ENCODE measurements at places on chromosomes 7 and 10. TPM values are rescaled to one million over a fixed set of nuclear protein-coding genes. Genes with fewer than 3 reads are reported as not detected.

DNA sequence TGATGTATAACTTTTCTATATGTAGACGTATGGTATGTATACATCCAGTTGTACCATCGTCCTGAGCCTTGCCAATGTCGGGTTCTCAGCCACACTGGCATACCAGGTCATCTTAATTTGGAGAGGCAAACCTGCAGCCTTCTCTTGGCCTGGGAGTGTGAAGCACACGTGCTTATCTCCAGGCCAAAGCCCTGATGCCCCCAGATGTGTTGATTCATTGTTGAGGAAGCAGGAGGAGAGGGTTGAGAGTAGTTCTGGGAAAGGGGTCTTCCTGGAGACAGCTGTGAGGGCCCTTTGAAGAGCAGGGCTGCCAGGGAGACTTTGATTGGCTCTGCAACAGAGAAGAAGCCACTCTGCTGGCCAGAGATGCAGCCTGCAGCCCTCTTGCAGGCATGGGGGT is 155.6 kb downstream of the ARHGAP21 start:
- no peak for DNase-seq

Gene TUBAL3
- total RNA-seq, result not detected

Gene LLCFC1
- total RNA-seq, result not detected

Gene DIP2C
- total RNA-seq, result 5.7 TPM

Gene GIMAP1
- 97.6 TPM for total RNA-seq

DNA sequence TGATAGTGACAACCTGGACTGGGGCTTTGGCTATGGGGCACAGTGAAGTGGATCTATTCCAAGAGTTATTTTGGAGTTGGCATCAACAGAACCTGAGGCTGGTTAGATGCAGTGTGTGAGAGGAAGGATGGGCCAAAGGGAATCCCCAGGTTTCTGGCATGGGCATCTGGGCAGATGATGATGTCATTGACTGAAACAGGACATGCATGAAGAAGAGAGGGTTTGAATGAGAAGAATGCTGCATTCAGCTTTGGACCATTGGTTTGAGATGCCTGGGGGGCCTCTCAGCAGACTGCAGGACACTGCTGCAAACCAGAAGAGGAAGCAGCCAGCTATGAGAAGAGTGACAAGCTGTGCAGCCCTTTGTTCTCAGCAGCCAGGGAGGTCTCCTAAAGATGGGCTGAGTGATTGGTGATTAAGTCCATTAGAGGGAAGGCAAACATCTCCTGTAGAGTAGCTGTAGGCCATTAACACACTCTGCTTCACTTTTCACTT is 23.1 kb upstream of the PIK3CG start:
- no peak for DNase-seq

DNA sequence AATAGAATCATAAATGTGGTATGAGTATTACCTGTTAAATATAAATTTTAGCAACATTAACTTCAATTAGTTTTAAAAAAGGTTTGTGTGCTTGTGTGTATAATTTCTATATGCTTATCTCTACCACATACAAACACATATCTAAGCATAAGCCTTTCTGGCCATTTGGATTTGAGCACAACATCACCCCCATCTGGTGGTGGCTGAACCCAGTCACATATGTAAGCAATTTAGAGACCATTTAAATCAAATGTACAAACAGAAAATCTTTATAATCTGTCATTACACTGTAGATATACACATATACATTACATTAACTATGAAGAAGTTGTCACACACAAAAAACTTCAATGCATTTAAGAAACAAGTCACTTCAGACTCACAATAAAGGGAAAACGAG is 31.7 kb downstream of the GPR22 start:
- DNase-seq, result peak; percentile 7

DNA sequence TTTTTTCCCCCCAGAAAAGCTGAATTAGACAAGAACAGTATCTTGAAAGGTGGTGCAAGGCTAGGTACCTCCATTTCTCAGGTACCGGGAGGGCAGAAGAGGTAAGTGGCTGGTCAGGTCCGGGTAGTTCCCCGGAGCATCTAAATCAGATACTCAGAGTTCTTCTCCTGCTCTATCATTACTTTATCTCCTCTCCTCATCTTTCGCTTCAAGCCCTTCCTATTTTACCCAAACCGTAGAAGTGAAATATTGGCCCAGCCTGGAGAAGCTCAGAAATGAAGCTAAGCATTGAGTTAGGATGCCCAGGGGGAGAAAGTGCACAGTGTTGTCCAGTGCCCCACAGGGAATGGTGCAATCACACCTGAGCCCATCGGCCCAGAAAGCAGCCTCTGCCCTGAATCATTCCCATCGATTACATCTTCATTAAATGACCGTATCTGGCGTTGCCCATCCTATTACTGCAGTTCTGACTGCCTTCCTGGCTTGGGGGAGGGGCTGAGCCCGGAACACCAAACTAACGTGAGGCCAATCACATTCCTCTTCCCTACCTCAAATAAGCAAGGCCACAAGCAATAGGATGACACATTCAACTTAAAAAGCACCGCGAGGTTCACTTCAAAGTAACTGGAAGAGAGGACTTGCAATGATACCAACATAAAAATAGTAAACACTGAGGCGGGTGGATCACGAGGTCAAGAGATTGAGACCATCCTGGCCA is 116.5 kb downstream of the PRPF18 start:
- DNase-seq, result no peak

- no peak for DNase-seq
These were observed 213.2 kb downstream of the KCND2 start for GRCh38 chr7:120486164-120486563.

DNA sequence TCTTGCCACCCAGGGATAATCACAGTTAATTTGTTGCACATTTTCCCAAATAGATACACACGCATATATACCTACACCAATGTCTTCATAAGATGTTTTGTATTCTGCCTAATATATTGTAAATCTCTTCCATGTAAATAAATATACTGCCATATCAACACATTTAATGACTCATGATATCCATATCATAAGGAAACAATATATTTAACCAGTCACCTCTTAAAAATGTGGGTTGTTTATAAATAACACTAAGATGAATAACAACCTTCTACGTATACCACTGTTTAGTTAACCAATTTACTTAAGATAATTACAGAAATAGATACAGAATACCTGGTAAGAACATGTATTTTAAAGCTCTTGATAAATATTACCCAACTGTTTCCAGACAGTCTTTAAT is 38.2 kb downstream of the ELAPOR2 start:
- DNase-seq, result no peak

- no peak for DNase-seq
These were observed 81.0 kb downstream of the HGF start for GRCh38 chr7:81688622-81689411.

Gene ERCC6
- total RNA-seq, result 46.7 TPM

Gene GRID2IP
- 0.81 TPM for total RNA-seq

Gene MRLN
- total RNA-seq, result not detected

- no peak for DNase-seq
These were observed 193.0 kb downstream of the PCDH15 start for GRCh38 chr10:54607983-54608382.

DNA sequence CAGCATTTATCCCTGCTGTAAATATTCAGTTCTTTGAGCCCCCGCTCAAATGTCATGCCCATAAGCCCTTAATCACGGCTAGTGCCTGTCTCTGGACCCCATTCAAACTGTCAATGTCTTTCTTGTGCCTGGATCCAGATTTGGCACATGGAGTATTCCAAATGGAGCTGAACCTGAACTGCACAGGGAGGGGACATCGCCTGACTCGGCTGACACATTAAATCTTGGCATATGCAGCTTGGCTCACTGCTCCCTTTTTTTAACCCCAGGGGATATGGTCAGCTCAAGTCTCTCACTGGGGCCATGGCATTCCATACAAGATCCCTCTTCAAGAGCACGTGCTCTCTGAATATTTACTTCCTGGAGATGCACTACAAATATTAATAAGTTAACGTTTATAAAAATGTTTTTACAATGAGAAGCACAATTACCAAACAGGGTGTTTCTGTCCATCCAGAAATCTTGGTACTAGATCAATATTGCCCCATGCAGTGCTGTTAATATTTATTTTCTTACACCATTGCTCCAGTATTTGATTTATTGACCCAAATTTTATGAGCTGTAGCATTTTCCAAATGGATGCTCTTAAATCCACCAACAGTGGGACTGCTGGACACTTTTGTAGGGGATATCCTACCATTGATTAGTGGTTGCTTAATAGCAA is 57.4 kb downstream of the FGFR2 start:
- DNase-seq, result no peak

- peak; percentile 53 for DNase-seq
These were observed 35.2 kb downstream of the FAM53B start for GRCh38 chr10:124708922-124709520.

All from CD4-positive, alpha-beta memory T cell (primary cell).